ENCODE measurements at places on chromosomes 5 and 9.

DNA sequence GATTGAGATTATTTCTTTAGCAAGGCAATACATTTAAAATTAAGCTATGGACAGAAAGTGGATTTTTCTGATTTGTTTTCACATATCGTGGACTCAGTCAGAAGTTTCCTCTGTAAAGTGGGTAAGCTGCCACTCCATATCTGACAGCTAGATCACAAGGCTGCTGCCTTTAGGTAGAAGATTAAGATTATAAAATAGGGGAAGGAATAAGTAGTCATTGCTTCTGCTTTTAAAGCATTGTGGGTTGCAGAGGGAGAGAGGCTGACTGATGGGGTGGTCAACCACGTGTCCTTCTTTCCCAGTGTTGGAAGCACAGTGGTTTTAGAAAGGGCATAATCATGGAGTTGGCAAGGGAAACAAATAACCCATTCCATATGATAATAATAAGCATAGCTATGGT is 74.3 kb upstream of the MOCS2 start:
- no peak for DNase-seq

- DNase-seq = no peak
These were observed 13.9 kb downstream of the GRXCR2 start for GRCh38 chr5:145858959-145859358.

GRCh38 chr9:136726631-136727191 is 14.3 kb downstream of the DIPK1B start:
- DNase-seq = no peak

DNA sequence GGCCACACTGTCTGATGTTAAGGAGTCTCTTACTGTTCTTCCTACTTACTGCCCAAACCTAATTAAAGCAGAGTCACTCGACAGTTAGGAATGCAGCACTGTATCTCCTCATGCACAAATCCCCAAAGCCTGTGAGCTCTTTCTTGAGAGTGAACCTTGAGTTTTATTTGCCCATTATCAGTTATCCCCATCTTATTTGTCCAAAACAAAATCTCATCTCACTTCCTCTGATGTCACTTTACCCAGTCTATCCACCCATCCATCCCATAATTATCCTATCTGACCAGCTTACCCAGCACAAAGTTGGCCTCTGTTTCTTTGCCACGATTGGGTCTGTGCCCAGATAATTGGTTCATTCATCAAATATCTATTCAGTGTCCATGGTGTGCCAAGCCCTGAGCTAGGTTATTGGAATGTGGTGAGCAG is 250.8 kb downstream of the SLIT3 start:
- DNase-seq = no peak

GRCh38 chr9:27029186-27029585 is 23.7 kb upstream of the LRRC19 start:
- no peak for DNase-seq

DNA sequence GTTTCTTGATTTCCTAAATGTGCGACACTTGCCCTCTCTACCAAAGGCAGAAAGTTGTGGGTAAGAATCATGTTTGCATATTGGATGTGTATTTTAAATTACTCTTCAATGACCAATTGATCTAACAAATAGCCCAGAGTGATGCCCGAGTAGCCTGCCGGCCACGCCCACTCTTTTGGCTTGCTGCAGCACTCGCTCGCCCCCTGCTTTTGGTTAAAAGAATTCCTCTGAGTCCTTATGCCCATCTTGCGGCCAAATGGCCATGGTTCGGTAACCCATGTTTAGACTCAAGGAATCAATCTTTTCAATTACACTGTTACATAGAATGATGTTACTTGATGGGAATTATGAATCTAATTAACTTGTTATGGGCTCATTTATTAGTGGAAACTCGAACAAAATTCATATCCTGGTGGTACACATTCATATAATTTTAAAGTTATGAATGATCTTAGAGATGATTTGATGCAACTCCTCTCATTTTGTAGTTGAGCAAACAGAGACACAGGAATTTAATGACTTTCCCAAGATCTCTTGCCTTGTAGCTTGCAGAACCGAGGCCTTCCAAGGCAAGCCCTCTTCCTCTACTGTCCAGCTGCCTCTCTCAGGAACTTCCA is 36.5 kb downstream of the PPIC start:
- no peak for DNase-seq

DNA sequence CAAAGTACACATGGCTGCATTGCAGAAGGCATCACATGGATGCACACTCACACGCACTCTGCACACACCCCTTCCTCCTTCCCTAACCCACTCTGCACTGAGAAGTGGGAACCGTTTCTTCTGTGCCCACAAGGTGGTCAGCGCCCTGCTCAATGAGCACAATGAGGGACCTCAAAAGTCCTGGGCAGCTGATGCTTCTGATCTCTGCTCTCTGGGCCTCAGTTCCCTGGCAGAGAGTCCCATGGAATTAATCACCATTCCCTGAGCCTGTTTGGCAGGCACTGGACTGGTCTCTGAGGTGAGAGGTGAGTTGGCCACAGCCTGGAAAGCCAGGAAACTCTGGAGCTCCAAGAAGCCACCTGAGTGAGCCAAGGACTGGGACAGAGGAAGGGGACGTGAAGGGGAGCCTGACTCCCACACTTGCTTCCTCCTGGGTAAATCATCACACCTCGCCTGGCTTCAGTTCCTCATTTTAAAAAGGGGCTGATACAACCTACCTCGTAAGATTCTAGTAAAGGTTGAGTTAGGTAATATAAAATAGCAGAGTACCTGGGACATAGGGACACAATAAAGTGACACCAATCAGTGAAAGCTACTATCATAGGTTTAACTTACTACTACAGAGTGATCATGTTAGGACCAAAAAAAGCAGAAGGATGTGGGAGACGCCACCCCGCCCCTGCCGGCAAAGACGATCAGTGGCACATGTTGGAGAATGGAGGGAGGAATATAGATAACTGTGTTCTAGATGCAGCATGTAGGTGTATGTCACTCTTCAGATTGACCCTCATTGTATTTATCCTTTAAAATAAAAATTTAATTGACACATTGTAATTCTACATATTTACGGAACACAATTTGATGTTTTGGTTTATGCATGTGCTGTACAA is 21.1 kb upstream of the IGFBPL1 start:
- DNase-seq = no peak

GRCh38 chr9:69079186-69079585 is 43.6 kb downstream of the FXN start:
- DNase-seq = no peak

GRCh38 chr5:158976035-158976434 is 123.7 kb downstream of the EBF1 start:
- DNase-seq = peak; percentile 39

GRCh38 chr9:130745829-130746228 is 52.2 kb downstream of the EXOSC2 start:
- DNase-seq = no peak

- peak; percentile 29 for DNase-seq
These were observed 21.9 kb upstream of the VDAC1 start for GRCh38 chr5:134026521-134027287.

- no peak for DNase-seq
These were observed 1021.2 kb downstream of the NR2F1-AS1 start for GRCh38 chr5:92559781-92560180.

DNA sequence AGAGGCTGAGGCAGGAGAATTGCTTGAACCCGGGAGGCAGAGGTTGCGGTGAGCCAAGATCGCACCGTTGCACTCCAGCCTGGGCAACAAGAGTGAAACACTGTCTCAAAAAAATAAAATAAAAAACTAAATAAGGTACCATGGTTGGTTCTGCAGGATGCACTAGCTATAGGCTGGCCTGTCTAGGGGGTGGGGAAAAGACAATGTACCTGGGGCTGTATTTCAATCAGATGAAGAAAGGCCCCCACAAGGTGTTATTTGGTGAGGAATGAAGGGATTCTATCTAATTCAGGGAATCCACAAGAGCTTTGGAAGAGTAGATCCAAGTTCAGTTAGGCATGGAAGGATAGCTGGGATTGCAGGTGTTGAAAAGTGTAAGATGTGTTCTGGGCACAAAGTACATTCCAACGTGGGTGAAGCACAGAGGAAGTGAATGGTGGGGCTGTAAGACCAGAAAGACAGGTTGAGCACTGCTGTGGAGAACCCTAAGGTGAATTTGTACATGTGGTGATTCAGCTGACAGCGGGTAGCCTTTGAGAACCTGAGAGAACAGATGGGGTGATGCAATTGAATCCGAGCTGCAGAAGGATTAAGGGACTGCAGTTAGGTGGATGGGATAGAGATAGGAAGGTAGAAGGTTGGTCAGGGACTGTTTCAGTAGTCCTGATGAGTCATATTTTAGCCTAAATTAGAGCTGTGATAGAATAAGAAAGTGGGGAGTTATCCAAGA is 71.8 kb downstream of the CAST start:
- no peak for DNase-seq

DNA sequence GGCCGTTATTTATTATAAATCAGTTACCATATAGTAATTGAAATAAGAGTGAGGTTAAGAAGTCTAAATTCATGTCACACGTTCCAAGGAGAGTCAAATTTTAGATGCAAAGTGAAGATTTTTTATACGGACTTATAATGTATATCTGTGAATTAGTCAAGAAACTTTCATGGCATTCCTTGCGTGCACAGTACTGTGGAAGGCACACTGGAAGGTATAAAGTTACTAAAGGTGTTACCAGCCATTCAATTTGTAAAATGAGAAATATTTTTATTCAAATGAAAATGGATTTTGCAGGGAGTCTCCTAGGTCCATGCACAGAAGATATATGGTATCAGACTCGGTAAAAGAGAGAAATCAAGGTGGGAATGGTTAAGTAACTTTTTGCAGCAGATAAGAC is 408.1 kb upstream of the CTNND2 start:
- no peak for DNase-seq

- DNase-seq = no peak
These were observed 1511.1 kb downstream of the EFNA5 start for GRCh38 chr5:106159616-106160015.

- DNase-seq = no peak
These were observed 14.0 kb upstream of the PLPPR1 start for GRCh38 chr9:101014566-101014965.

DNA sequence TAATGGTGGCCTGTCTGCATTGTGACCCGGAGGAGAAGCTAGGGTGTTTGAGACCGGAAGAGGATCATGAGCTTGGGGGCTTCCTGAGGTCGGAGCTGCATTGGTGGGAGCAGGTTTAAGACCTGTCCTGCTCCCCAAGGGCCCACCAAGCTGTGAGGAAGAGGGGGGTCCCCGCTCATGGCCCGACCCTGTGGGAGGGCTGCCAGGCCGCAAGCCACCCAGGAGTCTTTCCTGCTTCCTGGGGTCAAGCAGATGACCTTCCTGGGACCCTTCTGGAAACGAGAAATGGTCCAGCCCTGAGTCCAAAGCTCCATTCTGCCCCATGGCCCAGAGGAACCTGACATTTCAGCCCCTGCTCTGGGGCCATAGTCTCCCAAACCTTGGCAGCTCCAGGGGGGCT is 61.5 kb upstream of the RNU6ATAC start:
- DNase-seq = no peak

DNA sequence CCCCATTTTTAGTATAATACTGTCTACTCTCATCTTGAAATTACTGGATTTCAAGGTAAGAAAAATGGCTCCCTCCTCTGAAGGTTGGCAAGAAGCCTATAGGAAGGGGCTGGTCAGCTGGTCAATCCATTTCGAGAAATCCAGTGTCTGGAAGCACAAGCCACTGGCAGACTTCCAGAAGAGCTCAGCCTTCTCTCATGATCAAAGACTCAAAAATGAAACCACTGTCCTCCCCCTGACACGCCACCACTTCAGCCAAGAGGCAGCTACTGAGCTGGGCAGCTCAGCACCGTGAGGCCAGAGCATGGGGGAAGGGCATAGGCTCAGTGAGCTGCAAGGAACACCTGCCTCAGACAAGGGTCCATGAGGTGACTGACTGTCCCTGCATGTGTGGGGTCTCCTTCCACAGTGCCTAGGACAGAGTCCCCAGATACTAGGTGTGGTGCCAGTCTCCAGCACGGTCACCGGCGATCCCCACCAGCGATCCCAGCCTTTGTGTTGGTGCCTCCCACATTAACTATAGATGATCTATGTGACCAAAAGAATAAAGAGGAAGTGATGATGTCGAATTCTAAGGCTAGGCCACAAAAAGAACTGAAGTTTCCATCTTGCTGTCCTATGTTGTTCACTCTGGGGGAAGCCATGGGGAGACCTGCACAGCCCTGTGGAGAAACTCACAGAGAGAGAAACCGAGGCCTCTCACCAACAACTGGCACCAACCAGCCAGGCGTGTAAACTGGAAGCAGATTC is 100.1 kb upstream of the LRRTM2 start:
- peak; percentile 34 for DNase-seq

DNA sequence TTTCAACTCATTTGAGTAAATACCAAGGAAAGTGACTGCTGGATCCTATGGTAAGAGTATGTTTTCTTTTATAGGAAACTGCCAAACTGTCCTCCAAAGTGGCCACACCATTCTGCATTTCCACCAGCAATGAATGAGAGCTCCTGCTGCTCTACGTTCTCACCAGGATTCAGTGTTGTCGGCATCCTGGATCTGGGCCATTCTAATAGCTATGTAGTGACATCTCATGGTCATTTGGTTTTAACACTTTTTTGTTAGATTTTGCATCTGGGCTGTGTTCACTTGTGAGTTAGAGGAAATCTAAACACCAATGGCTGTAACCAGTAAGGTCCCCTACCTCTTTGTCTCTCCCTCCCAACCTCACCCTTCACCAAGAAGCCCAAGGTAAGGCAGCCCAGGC is 115.9 kb downstream of the ATPSCKMT start:
- no peak for DNase-seq

DNA sequence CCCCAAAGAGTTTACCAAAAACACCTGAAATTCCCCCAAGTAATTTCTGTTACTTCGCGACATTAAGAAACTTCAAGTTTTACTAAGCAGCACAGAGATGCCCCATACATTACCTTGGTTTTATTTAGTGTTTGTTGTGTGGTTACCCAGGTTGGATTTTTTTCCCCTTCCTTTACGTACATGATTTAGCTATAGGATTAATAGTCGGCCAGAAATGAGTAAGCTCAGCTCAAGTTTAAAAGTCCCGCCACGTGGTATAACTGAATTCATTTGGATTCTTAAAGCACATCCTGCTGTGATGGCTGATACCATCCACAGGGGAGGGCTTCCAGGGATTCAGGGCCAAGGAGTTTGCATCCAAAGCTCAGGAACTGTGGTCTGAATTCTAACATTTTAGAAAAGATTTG is 75.9 kb downstream of the DAP start:
- DNase-seq = no peak
